Stimulated activated CD4-positive, alpha-beta T cell treated with anti-CD3 and anti-CD28 coated beads, Interleukin-4, amount 100 ng/mL, for 4 hours (primary cell): ENCODE measurements at places on chromosomes 12 and 14.

DNA sequence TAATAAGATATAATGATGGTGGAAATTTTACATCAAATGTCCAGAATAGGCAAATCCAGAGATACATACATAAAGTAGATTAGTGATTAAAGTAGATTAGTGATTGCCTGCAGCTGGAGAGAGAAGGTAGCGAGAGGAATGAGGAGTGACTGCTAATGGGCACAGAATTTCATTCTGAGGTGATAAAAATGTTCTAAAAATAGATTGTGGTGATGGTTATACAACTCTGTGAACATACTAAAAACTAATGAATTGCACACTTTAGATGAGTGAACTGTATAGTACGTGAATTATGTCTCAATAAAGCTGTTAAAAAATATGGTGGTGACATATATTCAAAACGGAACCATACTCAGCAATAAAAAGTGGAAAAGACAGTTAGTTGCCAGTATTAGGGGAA is 41.7 kb downstream of the PPP2R5E start:
- no peak for DNase-seq

- no peak for DNase-seq
Observed at GRCh38 chr14:99359906-99360305, 87.9 kb upstream of the BCL11B start.

GRCh38 chr14:78135450-78135891 is 34.7 kb upstream of the NRXN3 start:
- no peak for DNase-seq

DNA sequence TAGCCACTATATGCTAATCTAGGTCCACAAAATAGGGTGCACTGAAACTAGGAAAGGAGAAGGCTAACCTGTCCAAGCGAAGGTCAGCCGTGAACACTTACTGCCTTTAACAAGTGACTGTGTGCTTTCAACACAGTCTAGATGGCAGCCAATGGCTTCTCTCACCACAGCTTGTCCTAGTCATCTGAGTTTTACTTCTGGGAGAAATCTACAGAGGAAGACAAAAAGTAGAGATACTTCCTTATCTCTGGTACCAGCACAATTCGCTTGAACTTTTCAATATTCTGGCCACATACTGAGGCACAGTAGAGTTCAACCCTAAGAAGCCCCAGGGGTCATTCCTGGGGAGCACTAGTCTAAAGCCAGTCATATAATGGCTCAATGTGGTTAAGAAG is 176.9 kb downstream of the BTG1 start:
- no peak for DNase-seq

GRCh38 chr14:32559048-32559447 is 229.9 kb downstream of the AKAP6 start:
- no peak for DNase-seq

DNA sequence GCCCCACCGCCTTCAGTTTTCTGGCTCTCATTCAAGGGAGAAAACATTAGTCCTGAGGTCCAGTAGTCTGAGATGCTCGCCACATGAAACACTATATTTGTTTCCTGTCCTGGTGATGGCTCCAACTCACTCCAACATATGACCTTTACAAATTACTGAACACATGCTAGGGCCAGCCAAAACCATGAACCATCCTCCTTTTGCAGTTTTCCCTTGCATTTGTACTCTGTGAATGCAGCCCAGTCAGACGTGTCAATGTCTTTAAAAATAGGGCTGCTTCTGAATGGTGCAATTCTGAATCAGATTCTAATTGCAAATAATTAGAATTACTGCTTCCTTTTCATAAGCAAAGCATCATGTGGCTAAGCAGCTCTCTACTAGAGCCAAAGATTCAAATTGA is 36.0 kb downstream of the ADAMTS20 start:
- no peak for DNase-seq

DNA sequence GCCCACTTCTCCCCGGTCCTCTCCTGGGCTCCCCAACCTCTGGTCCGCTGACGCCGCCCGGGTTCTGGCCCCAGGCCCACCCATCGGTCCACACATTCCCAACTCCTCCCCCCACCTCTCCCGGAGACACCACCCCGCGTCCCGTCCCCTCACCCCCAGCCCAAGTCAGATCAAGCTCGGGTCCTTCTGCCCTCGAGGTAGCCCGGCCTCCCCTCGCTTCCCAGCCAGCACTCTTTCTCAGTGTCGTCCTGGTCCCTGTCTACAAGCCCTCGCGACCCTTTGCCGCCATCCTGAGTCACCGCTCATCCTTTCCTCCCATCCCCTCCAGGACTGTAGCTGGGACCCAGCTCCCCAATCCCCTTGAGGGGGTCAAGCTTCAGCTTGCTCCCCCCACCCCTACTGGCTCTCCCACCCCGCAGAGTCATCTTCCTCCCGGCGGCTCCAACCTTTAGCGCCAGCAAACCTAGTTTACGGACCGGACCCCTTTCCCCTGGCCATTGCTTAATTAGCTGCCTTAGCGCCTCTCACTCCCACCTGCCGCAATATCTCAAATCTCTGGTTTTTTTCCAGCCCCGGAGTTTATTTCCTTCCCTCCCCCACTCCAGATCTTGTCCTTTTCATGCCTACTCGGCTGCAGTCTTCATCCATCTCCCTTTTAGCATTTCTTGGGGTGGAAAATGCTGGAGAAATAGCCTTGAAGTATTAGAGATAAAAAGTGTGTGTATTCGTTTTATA is 1.1 kb downstream of the PPP4R4 start:
- no peak for DNase-seq

DNA sequence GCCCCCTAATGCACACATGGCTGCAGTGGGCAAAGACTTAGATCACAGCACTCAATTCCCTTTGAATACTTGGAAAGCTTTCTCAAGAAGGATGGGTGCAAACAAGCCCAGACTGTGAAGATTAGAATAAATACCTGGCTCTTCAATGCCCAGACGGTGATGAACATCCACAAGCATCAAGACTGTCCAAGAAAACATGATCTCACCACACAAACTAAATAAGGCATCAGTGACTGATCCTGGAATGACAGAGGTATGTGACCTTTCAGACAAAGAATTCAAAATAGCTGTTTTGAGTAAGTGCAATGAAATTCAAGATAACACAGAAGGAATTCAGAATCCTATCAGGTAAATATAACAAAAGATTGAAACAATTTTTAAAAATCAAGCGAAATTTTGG is 43.8 kb upstream of the ZDHHC17 start:
- no peak for DNase-seq

DNA sequence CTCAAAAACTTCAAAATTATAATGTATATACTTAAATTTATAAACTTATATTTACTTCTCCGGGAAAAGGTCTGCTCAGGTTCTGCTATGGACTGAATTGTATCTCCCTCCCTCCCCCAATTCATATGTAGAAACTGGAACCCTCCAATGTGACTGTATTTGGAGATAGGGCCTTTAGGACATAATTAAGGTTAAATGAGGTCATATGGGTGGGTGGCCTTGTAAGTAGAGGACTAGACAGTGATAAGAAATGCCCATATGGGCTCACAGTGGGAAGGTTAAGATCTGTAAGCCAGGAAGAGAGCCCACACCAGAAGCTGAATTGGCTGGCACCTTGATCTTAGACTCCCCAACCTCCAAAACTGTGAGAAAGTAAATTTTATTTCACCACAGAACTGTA is 84.5 kb downstream of the TAOK3 start:
- no peak for DNase-seq

DNA sequence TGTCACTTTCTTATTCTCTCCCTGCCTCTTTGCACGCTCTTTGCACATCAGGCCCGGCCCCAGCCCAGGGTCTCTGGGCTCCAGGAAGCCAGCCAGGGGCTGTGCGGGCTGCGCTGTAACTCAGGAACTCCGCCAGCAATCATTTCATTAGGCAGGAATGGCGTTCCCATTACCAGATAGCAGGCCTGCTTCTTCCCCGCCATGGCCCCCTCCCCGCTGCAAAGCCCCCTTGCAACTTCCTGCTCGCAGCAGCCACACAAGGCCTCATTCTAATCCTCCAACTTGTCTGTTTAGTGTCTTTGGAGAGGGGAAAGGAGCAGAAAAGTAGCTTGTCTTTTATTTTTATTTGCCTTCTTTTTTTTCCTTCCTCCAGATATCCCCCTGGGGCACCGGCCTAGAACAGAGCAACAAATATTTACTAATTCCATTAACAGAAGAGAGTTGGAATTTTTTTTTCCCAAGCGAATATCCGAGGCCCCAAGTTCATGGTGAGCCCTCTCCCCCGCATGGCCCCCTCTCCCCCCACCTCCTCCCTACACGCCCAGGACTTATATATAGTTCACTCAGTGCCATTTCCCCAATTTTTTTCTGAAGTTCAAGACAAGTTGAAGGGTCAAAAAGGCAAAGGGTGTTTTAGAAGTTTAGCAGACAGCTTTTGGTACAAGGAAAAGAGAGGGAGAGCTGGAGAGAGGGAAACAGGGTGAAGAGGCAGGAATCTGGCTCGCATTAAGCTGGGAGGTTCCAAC is 329.4 kb upstream of the TBX3 start:
- DNase-seq, result no peak

- no peak for DNase-seq
Observed at GRCh38 chr12:54700301-54700700, 52.1 kb upstream of the DCD start.

DNA sequence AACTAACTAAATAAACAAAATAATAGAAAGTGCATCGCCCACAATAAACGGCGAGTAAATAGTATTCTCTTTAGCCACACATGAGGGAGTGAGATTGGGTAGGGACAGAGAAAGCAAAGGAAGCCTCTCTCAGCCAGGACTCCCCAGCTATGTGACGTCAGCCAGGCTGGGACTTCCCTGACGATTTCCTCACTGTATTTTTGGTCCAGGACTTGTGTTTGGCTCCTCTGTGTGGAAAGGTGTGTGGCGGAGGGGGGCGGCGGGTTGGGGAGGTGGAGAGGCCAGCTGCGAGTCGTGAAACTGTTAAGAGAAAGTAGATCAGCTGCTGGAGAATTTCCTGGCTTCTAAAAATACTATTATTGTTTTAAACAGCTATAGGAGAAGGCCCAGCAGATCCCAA is 1124.6 kb downstream of the AACS start:
- DNase-seq, result no peak

DNA sequence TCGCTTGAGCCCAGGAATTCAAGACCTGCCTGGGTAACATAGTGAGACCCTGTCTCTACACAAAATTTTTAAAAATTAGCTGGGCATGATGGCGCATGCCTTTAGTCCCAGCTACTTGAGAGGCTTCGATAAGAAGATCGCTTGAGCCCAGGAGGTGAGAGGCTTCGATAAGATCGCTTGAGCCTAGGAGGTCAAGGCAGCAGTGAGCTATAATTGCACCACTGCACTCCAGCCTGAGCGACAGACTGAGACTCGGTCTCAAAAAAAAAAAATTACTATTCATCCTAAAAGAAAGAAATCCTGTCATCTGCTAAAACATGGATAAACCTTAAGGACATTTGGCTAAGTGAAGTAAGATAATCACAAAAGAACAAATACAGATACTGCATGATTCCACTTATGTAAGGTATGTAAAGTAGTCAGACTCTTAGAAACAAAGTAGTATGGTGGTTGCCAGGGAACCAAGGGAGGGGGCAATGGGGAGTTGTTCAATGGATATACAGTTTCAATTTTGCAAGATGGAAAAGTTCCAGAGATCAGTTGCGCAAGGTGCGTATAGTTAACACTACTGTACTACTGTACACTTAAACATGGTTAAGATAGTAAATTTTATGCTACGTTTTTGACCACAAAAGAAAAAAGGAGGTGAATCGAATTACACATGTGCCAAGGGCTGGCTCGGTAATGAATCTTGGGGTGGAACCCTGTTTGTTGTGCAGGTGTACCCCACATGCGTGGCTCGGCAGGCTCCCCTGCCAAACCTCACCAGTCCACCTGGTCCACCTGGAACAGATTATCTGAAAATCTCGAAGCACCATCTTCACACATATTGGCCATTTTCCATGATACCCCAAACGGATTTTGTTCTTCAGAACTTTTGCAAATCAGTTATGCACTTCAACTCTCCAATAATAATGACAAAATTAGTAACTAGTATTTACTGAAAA is 18.3 kb upstream of the ATP2A2 start:
- DNase-seq, result no peak

- DNase-seq, result no peak
Observed at GRCh38 chr12:130100634-130101362, 61.5 kb upstream of the FZD10 start.

GRCh38 chr12:47885012-47885501 is 19.7 kb downstream of the VDR start:
- DNase-seq, result peak; percentile 69

DNA sequence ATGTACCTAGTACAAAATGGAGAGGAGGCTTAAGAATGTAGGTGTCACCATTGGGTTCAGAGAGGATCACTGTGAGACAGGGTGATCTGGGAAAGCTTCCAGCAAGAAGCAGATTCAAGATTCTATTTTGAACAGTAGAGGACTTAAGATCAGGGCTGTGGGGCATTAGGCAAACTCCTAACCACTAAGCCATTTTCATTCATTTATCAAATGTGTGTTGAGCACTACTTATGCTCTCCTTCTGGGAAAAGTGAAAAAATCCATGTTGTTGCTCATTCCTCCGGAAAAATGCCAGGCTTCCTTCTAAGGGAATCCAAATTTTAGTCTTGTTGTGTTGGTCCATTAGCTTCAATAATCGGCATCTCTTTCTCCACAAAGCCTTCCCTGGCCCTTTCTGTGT is 163.4 kb downstream of the NUAK1 start:
- DNase-seq, result no peak

GRCh38 chr12:92973614-92974013 is 44.5 kb upstream of the EEA1 start:
- no peak for DNase-seq

DNA sequence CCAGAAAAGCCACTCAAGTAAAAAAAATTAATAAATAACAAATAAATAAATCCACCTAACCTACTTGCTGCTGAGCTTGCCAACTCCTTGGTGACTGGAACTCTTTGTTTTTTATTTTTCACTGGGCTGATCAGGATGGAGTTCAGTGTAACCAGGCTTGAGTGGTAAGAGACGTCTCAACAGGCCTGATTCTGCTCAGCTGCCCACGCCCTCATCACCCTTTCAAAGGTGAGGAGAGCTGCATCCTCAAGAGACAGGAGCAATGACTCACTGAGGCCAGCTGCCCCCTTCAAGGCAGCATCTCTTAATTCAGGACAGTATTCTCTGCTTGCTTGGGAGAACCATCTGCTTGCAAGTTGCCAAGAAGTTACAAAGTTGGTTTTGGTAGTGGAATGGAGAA is 111.9 kb upstream of the CPM start:
- DNase-seq, result no peak

GRCh38 chr12:16603916-16604575 is 1.9 kb downstream of the LMO3 start:
- DNase-seq, result no peak

DNA sequence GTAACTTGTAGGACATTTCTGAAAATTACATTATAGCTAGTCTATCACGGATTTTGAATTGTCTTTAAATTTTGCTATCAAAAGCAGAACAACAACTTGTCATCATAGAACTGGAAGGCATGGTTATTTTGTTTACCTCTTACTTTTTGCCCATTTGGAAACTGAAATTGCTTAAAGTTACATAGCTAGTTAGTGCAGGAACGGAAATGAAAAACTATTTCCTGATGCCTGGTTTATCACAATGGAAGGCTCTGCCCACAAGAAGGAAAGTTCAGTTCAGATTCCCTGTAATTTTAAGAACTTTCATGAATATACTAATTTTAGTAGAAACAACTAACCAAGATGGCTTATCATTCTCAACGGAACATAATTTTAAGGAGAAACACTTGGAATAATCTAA is 427.7 kb downstream of the RAD51B start:
- DNase-seq, result no peak
